ENCODE measurements at places on chromosomes 2 and 18.
A peak's percentile ranks its signal among the peaks of the same experiment; 100 is the strongest.

- DNase-seq: no peak
Observed at GRCh38 chr2:3159782-3160545, 217.7 kb downstream of the EIPR1 start.

- DNase-seq: no peak
Observed at GRCh38 chr2:1766425-1766824, 22.1 kb upstream of the PXDN start.

DNA sequence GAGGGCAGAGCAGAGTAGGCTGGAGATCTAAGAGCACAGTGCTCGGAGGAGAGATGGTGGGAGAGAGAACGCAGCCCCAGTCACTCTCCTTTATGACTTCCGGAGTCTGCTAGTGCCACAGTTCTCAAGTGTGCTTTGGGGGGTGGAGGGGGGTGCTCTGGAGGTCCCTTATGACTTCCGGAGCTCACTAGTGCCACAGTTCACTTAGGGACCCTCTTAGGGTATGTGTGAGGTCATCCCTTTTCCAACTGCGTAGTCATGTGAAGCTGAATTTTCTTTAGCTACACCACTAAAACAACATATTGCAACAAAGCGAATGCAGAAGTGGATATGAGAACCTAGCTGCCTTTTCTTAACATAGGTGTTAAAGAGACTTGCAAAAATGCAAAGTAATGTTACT, 153.7 kb upstream of the KCTD1 start:
- no peak for DNase-seq

- peak; percentile 2 for DNase-seq
Observed at GRCh38 chr2:105517814-105518705, 119.2 kb upstream of the FHL2 start.

- DNase-seq: no peak
Observed at GRCh38 chr18:62577765-62578164, 54.9 kb downstream of the ZCCHC2 start.

DNA sequence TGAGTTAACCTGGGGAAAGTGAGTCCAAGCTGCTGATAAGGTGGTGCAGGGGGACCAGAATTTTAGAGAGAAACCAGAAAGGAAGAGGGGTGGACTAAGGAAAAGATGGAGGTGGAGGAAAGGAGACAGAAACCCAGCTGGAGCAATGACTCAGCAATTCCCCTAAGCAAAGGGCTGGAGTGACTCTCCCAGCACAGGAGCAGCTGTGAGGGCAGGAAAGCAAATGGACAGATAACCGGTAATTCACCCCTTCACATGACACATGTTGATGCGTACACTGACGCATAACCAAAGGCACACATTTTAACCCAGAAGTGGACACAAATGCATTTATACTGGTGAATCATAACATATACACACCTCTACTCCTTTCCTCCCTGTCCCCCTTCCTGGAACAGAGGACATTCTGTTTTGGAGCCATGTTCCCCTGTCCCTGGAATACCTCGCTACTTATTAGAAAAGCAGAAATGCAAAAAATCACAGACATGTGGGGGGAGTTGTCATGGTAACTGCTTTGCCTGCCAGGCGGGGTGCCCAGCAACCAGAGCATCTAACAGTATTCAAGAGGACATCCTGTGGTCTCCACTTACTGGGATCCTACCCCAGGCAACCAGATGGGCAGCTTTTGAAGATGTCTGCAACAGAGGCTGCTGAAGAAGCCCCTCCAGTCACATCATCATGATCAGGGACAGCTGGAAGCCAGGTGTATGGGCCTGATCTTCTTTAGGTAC, 4.7 kb downstream of the CDK5R2 start:
- DNase-seq: no peak

- DNase-seq: no peak
Observed at GRCh38 chr2:70089220-70089982, 2.1 kb downstream of the PCBP1 start.

DNA sequence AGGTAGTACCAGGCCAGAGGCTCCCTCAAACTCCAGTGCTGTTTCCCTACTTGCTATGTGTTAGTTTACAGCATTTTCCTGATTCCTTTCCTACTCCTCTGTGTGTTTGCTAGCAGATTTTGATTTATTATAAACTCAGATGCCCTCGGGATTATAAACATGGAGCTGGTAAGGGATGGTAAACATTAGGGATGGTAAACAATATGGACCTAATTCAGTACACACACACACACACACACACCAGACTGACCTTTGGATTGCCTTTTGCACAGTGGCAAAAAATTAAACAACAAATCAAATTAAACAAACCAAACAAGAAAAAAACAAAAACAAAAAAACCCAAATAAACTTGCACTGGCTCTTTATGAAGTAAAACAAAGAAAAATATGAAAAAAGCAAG, 55.4 kb upstream of the ACVR1 start:
- DNase-seq: no peak

- DNase-seq: no peak
Observed at GRCh38 chr18:46350598-46351159, 246.5 kb downstream of the HAUS1 start.

DNA sequence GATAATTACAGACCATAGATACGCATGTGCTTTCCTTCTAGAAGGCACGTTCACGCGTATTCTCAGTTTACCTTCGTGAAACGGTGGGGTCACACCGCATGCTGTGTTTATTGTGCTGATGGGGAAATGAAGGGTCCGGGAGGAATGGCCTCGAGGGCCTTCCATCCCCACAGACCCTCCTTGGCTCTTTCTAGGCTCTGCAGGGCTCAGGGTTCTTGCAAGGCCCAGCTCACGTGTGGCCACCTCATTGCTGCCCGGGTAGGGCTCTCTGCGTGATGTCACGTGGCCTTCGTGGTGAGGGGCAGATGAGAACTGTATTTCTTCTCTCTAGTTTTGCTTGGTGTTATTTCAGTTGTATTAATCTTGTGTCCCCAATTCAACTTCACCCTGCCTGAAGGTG, 133.5 kb upstream of the ALKAL2 start:
- no peak for DNase-seq
